Activated CD8-positive, alpha-beta T cell treated with anti-CD3 and anti-CD28 coated beads, Interleukin-2, amount 10 ng/mL, durations not matched to agents 7 days and 5 days (primary cell): ENCODE measurements at places on chromosomes 16 and 17. TPM values are rescaled to one million over a fixed set of nuclear protein-coding genes. Genes with fewer than 3 reads are reported as not detected.

- DNase-seq: no peak
Measured at GRCh38 chr17:74635418-74635817, 11.9 kb upstream of the CD300E start.

- DNase-seq: no peak
Measured at GRCh38 chr16:54936201-54936978, 5.7 kb downstream of the IRX5 start.

DNA sequence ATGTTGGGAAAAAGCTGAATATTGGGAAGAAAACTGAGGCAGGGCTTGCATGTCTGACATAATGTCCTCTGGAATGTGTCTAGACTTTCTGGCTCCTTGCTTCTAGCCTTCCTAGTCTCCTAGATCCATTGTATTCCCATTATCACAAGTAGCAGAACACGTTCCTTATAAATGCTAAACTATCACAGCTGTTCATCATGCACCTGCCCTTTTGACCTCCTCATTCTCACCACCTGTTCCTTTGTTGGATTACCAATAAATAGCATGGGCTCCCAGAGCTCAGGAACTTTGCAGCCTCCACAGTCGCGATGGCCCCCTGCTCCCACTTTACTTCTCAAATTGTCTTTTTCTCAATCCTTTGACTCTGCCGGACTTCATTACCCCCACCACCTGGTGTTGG, 49.7 kb downstream of the ACSM1 start:
- DNase-seq: no peak

Gene TMEM100
- not detected for total RNA-seq

Gene KRTAP9-8
- total RNA-seq: not detected

Gene GAS2L2
- total RNA-seq: not detected
